Activated T-cell treated with anti-CD3 and anti-CD28 coated beads, Interleukin-2, amount 50 U/mL, for 1 hour (primary cell): ENCODE measurements at places on chromosomes 4 and X.
A peak's percentile ranks its signal among the peaks of the same experiment; 100 is the strongest.

DNA sequence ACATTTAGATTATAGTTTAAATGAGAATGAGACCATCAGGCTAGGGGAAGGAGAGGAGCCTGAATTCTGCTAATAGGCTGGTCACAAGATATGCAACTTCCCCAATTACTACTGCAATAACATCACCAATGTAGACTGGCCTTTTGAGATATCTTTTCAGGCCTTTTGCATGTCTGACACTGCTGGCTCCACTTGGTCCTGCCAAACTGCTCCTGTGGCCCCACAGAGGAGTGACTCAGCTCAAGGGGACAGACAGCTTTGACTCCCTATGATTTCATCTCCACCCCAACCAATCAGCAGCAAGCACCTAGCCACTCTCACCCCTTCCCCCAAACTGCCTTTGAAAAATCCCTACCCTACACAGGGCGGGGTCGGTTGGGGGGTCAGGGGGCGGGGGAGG is 22.8 kb downstream of the GPRIN3 start:
- no peak for DNase-seq

DNA sequence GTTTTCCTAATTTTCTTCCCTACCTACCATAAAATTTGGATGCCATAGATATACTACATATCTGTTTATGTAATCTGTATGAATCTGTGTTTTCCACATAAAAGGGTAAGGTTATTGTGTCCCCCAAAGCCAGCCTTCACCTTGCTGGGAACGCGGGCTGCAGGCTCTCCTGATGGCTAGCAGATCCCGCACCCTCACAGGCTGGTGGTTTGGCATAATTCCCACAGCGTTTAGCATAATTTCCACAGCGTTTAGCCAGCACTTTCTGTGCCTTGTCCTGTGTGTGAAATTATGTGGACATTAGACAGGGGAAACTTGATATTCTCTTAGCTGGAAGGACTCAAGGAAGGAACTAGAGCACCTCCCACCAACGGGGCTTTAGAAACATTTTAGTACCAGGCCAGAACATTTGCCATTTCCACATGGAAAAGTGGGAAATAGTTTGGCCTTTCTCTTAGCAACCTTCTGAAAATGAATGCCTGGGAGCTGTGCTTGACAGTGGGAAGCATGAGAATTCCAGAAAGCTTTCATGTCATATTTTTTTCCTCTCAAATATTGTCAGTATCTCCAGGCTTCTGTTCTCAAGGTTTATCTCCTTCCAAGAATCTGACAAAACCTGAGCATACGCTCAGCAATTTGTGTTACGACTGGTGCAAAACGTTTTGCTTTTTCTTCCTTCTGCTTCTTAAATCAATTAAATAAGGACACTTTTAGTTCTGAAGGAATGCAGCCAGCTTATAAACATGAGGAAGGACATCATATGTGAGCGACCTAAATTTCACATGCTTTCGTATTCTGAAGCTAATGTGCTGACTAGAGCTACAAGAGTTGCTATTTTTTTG is 67.9 kb downstream of the STK32B start:
- DNase-seq: no peak

- DNase-seq: peak; percentile 24
Observed at GRCh38 chrX:39477762-39478120, 620.0 kb downstream of the BCOR start.

DNA sequence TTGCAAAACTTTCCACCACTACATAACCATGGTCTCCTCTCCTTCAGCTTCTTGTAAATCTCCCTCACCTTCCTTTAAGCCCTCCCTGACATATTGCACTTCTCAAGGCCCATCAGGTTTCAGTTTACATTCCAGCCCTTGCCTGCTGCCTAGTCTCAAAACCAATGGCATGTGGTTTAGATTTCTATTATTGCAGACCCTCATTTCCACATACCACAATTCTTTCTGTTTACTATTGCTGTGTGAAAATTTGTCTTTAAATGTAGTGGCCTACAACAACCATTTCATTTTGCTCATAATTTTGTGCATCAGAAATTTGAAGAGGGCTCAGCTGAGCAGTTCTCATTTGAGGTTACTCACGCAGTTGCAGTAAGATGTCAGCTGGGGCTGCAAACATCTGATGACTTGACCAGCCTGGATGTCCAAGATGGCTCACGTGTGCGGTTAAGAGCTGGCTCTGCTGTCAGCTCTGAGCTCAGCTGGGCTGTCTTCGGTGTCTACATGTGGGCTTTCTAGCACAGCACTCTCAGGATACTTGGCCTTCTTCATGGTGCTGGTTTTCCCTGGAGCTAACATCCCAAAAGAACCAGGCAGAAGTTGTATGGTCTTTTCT is 29.9 kb upstream of the SOD3 start:
- no peak for DNase-seq

DNA sequence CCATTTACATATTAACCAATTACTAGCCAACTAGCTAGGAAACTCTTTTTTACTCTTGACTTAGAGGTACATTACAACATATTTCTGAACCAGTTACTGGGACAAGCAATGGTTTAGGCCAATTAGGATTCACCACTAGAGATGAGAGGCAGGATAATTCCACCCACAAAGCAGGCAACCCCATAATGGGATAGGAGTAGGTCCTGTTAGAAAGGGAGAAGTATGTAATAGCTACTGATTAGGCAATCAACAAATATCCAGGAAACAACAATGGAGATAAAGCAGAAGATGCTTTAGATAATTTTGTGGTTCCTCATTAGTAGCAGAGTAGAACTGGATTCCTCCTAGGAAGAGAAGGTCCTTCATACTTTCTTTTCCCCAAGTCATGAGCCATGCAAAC is 173.8 kb upstream of the GLRA2 start:
- DNase-seq: no peak

- no peak for DNase-seq
Observed at GRCh38 chr4:98470831-98471230, 187.6 kb downstream of the TSPAN5 start.

- DNase-seq: no peak
Observed at GRCh38 chrX:139192386-139192961, 338.1 kb upstream of the F9 start.

GRCh38 chr4:128579154-128579853 is 230.2 kb upstream of the JADE1 start:
- DNase-seq: no peak

- no peak for DNase-seq
Observed at GRCh38 chrX:106898462-106898861, 4.7 kb downstream of the RIPPLY1 start.

- DNase-seq: no peak
Observed at GRCh38 chr4:156408749-156409148, 455.1 kb upstream of the CTSO start.

DNA sequence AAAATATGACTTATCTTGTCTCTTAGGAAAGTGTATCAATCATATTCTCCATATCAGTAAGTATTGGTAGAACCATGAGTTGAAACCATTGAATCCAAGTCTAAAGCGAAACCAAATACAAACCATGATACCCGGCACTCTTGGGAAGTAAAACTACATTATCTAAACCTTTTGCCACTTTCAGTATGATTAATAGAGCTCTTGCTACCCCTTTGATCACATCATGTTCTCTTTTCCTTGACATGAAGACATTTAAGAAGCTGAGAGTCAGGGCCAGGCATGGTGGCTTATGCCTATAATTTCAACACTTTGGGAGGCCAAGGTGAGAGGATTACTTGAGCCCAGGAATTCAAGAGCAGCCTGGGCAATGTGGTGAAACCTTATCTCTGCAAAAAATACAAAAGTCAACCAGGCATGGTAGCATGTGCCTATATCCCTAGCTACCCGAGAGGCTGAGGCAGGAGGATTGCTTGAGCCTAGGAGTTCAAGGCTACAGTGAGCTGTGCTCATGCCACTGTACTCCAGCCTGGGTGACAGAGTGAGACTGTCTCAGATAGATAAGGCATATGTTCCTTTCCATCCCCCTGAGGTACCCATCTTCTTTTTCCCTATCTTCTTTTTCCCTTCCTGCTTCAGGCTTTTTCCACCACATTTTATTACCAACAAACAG is 45.4 kb downstream of the CEP135 start:
- DNase-seq: no peak

GRCh38 chr4:41799126-41799525 is 50.6 kb upstream of the PHOX2B start:
- no peak for DNase-seq

DNA sequence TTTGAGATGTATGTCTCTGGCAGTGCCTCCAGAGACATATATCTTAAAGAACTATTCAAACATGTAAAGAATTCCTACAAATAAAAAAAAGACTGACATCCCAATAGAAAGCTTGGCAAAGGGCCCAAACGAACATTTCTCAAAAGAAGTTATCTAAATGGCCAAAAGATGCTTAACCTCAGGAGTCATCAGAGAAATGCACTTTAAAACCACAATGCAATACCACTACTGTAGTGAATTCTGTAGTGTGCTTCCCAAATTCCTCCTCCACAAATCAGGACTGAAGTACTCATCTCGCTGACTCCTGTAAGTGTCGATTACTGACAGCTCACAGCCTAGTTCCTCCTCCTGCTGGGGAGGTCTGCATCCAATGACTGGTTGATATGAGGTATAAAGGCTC is 129.0 kb upstream of the MAMLD1 start:
- no peak for DNase-seq

DNA sequence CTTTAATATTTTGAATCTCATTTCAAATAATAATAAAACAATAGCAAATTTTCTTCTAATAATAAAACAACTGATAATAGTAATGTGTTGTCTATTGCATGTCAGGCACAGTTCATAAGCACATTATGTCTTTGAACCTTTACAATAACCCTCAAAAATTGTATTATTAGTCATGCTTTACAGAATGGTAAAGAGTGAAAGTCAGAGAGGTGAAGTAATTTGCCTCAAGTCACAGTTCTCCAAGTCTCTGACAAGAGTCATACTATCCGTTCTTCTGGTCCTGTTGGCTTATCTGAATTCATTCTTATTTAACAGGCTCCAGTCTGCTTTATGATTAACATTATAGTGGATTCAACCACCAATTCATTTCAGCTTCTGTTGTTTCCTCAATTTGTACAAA is 313.0 kb downstream of the AFF2 start:
- no peak for DNase-seq

DNA sequence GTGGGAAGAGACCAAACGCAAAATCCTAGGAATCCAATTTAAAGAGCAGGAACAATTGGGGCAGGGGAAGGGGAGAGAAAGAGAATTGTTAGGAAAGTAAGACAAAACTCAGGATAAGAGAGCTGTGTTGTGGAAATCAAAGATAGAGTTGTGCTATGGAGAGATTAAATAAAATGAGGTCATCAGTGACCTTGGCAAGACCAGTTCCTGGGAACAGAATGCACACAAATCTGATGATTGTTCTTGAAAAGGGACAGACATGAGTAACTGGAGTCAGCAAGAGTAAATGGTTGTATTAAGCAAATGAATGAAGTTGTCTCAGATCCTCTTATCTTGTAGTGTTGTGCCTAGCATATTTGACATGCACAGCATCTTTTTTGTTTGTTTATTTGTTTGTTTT is 267.4 kb downstream of the IL1RAPL1 start:
- no peak for DNase-seq
